Stimulated activated CD4-positive, alpha-beta T cell treated with anti-CD3 and anti-CD28 coated beads, Interleukin-1b, Interleukin-23, amount 100 ng/mL, for 1 hour (primary cell): ENCODE measurements at places on chromosomes 5 and 9.

GRCh38 chr5:160030631-160031377 is 21.9 kb downstream of the TTC1 start:
- no peak for DNase-seq

DNA sequence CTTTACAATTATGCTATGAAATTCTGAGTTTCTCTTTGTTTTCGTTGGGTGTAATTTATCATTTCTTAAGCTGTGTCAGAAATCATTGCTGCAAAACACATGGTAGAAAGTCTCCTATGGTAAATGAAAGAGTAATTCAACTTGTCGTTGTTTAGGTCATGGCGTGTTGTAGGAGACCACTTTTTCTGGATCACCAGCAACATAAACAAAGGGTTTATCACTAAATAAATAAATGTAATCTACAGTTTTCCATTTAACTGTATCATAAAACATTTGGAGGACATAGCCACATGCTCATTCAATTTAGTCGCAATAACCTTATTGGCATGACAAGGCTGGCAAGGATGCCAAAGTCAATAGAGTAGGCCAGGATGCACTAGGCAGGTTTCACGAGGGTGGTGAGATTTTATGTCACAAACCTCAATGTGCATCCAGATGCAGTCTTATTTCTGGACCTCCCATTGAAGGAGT is 154.4 kb upstream of the ERCC6L2 start:
- DNase-seq = no peak

GRCh38 chr9:127058011-127058644 is 64.3 kb downstream of the ANGPTL2 start:
- no peak for DNase-seq

- no peak for DNase-seq
These were observed 86.3 kb upstream of the RPS23 start for GRCh38 chr5:82364497-82364896.

GRCh38 chr9:137505421-137506140 is 44.6 kb downstream of the PNPLA7 start:
- DNase-seq = no peak

- no peak for DNase-seq
These were observed 7.9 kb upstream of the FOXE1 start for GRCh38 chr9:97845130-97845529.

GRCh38 chr5:137594717-137595116 is 95.6 kb upstream of the SPOCK1 start:
- DNase-seq = no peak

GRCh38 chr5:174047472-174048099 is 2.1 kb downstream of the NSG2 start:
- no peak for DNase-seq

GRCh38 chr5:158054223-158055110 is 195.5 kb upstream of the CLINT1 start:
- DNase-seq = no peak

DNA sequence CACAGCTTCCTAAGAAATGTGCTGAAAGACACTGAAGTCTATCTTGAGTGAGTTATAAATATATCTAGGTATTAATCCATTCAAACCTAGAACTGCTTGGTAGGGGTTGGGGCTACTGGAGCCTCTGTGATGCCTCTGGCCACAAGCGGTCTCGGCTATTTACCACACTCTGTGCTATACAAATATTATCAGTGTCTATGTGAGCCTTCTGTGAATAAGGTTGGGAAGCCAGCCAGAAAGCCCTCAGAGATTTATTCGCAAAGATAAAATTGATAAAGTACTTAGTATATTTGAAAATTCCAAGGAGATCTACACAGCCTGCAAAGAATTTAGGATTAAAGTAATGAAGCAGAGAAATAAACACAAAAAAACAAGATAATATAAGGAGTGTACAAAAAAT is 41.4 kb downstream of the LIFR start:
- no peak for DNase-seq

- DNase-seq = no peak
These were observed 36.6 kb downstream of the MELK start for GRCh38 chr9:36609306-36609705.

- DNase-seq = no peak
These were observed 118.8 kb downstream of the CDC42SE2 start for GRCh38 chr5:131382407-131383395.

- no peak for DNase-seq
These were observed 1526.0 kb downstream of the MAT2B start for GRCh38 chr5:165031371-165031770.
